Cortex of kidney (tissue), 1 donor: ENCODE measurements at places on chromosomes 5 and 9.

GRCh38 chr5:172245046-172245445 lies 38.5 kb downstream of the UBTD2 start:
- no peak for DNase-seq

GRCh38 chr5:17443333-17444130 lies 54.5 kb upstream of the TAF11L2 start:
- no peak for DNase-seq

- DNase-seq = no peak
These were observed 200.9 kb upstream of the ADAMTS16 start for GRCh38 chr5:4939042-4939781.

DNA sequence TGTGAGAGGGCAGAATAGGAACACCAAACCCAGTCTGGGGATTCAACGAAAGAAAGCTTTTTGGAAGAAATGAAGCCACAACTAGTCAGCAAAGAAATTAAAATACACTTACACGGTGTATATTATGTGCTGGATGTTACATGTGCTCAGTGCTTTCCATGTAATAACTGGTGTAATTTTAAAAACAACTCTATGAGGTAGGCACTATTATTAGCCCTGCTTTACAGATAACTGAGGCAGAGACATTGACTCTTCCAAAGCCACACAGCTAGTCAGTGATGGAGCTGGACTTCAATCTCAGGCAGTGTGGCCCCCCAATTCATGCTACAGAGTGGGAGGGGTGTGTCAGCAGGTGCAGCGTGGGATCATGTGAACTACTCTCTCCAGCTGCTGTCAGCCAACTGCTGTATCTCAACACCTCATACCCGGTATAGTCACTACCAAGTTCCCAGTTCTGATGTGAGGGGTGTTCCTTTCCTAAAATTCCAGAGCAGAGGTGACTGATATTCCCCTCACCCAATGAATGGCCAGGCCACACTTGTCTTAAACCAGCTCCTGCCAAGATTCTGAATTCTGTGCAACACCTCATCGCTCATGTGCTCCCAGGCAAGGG lies 33.8 kb upstream of the TJP2 start:
- DNase-seq = no peak

- DNase-seq = no peak
These were observed 1022.5 kb upstream of the DMAC1 start for GRCh38 chr9:8821910-8822666.

DNA sequence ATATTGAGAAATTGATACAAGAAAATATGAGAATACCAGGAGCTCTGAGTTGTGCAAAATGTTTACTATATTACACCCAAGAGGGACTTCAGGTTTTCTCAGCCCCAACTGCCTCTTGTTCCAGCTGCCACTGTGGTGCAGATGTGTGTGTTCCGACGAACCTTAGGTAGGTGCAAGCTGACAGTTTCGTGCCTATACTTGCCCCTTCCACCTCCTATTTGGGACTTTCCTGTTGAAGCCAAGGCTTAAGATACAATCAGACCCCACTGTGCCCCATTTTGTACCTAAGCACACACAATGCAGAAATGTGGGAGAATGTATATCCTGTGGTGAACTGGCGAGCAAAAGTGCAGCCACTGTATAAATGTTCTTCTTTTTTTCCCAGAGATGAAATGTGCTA lies 80.2 kb downstream of the LURAP1L start:
- DNase-seq = no peak

- DNase-seq = no peak
These were observed 6.3 kb downstream of the QSOX2 start for GRCh38 chr9:136239135-136239982.

DNA sequence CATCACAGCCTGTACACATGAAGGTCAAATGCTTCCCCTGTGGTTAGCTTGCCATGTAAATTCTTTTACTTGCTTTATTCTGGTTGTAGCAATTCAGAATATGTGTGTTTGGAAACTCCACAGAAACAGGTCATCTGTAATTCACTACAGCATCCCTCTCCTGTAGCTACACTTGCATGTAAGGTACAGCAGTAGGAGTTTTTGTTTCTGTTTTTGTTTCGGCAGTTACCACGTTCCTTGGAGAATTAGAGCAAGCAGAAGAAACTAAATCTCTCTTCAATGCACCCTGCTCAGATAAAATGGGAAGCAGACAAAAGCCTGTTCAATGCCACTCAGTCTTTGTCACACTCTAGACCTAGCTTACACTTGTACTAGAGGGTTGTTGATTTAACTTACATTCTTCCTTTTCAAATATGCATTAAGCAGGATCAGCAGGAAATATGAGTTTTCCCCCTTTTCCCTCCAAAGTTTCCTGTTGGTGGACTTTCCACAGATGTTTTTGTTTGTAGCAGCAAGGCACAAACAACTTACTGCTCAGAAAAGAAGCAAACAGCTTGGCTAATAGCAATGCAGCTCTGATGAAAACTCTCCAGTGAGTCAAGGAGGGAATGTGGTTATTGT lies 80.9 kb downstream of the YIPF5 start:
- no peak for DNase-seq

- DNase-seq = no peak
These were observed 19.5 kb downstream of the ERAP1 start for GRCh38 chr5:96788112-96788749.

GRCh38 chr9:134323741-134324358 lies 2.4 kb upstream of the RXRA start:
- no peak for DNase-seq

- DNase-seq = no peak
These were observed 410.1 kb upstream of the SMARCA2 start for GRCh38 chr9:1604942-1605560.

GRCh38 chr5:78103232-78103918 lies 191.1 kb downstream of the AP3B1 start:
- no peak for DNase-seq

- no peak for DNase-seq
These were observed 310.1 kb downstream of the PLK2 start for GRCh38 chr5:58149746-58150145.
